ENCODE measurements at places on chromosomes 7 and 10.

GRCh38 chr10:132484922-132485321, 52.7 kb upstream of the INPP5A start:
- no peak for DNase-seq

- DNase-seq = no peak
These were observed 193.1 kb downstream of the SUGCT start for GRCh38 chr7:40327873-40328272.

DNA sequence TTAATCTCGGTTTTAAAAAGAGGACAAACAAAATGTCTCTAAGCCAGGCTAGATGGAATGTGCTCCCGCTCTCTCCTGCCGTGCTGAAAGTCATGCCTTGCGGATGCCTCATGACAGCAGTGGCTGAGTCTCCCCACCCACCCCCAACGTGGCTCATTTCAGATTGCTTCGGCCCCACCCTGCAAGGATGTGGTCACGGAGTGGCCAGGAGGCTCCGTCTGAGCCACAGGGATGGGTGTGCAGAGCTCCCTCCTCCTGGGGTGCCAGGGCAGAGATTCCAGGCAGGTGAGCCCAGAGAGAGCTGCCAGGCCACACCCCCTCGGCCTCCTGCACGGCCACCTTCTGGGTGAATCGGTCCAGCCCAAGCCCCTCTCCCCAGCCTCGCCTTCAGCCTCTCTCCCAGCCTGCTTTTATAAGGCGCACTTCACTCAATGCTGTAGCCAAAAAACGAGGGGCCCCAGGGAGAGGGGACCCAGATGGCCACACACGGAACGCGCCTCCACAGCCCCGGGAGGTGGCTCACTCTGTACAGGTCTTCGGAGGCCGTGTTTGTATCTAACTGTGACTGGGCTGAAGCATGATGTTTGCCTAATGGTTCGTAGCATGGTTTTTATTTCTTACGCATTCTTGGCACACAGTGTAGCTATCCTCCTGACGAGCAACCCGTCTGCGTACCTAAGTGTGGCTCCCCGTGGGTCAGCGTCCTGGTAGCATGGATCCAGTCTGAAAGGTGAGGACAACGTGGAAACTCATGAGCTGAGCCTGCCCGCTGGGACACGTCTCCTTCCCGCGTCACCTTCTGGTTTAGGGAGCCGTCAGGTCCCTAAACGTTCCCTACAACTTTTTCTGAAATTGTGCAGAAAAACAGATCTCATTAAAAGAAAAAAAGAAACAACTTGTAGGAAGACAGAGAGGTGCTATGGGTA, 413.8 kb upstream of the FOXK1 start:
- no peak for DNase-seq

- DNase-seq = no peak
These were observed 7.0 kb downstream of the KNDC1 start for GRCh38 chr10:133166828-133167692.

DNA sequence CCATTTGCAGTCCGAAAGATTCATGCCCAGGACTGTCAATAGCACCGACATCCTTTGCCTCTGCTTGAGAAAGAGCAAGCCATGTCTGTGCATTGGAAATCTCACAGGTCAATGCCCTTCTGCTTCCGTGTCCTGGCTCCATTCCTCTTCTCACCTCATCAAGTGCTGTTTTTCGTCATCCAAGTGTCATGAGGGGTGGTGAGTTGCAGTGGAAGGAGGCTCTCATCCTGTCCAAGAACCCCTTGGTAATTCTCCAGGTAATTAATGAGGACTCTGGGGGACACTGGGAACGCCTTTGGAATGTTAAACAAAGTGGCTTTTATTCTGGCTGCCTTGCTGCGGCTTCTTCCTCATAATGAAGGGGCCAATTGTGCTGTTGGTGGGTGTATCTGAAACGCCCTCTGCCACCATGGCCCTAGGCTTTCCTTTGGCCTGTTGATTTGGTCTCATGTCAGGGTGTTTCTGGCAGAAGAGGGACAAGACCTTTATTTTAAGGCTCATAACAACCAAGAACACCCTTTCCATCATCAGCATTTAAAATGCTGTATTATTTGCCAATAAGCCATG, 57.7 kb downstream of the PPP1R3C start:
- DNase-seq = no peak

GRCh38 chr7:41918597-41918996, 215.7 kb upstream of the INHBA start:
- no peak for DNase-seq

DNA sequence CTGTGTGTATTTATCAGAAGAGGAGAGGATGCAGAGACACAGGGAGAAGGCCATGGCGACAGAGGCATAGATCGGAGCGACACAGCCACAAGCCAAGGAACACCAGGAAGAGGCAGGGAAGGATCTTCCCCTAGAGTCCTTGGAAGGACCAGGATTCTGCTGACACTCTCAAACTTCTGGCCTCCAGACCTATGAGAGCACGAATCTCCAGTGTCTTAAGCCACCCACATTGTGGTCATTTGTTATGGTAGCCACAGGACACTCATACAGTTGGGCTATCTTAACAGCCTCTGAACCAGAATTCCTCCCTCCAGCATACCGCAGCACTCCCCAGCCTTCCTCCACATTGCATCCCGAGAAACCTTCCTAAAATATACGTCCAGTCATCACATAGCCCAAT, 367.0 kb upstream of the MGMT start:
- DNase-seq = no peak

GRCh38 chr7:117323305-117323850, 520 bp upstream of the WNT2 start:
- DNase-seq = no peak

DNA sequence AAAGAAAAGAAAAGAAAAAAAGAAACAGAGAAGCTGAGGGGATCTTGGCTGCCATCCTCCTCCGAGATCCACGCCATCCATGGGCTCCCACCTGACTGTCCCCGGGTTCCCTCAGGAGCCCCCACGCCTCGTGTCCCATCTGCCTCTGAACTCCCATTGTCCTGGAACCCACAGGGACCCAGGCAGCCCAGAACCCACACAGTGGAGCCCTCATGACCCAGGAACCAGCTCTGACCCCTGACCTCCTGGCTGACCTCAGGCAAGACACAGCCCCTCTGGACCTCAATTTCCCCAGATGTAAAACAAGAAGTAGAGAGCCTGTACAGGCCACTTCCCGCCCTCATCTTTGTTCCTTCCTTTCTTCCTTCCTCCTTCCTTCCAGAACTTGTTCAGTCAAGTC, 40.4 kb downstream of the RASGEF1A start:
- DNase-seq = peak; percentile 22

- no peak for DNase-seq
These were observed 25.9 kb upstream of the YAE1 start for GRCh38 chr7:39540320-39540719.

DNA sequence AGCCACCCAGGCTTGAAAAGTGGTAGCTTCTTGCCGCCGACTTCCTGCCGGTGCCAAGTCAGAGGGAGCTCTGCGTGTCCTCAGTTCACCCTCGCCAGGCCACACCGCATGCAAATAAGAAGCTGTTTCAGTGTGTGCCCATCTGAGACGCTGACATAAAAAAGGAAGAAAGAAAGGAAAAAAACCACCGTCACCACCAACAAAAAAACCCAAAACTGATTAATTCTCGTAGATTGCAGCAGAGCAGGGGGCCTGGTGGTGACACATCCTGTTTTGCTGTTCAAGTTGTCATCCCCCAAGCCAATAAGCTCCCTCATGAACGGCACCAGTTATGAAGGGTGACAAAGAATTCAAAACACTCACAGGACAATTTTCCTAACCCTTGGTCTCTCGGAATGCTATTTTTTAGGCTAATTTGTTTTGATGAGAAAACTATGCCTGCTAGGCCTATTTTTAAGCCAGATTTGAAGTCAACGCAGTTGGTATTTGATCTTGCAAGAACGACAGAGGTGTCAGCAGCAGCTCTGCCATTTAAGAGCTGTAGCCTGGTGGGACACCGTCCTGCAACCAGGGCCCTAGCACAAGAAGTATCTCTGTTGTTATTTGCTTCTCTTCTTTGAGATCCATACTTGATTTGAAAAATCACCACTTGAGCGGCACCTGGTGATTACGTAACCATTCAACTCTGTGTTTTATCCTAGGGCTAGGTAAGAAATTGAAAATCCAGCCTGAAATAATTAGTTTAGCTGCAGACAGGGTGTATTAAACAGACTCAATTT, 145.6 kb downstream of the PFKFB3 start:
- peak; percentile 75 for DNase-seq

- DNase-seq = no peak
These were observed 92.3 kb downstream of the RNF216 start for GRCh38 chr7:5689118-5689517.

DNA sequence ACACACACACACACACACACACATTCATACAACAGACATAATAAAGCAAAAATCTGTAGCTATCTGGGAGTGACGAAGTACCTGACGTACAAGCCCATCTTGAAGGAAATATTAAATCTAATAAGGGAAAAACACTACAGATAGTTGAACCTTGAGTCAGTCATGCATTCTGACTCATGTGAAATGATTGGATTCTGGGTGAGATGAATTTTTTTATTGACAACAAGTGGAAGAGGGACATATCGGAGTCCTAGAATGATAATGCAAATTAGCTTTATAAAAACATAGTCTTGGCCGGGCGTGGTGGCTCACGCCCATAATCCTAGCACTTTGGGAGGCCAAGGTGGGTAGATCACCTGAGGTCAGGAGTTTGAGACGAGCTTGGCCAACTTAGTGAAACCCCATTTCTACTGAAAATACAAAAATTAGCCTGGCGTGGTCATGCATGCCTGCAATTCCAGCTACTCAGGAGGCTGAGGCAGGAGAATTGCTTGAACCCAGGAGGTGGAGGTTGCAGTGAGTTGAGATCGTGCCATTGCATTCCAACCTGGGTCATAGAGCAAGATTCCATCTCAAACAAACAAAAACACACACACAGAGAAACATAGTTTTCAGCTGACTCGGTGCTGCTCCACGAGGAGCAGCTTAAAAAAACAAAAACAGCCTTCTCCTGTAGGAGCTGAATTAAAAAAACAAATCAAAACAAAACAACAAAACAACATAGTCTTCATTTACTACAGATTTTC, 154.4 kb upstream of the MKLN1 start:
- no peak for DNase-seq

- DNase-seq = no peak
These were observed 33.3 kb upstream of the MNX1 start for GRCh38 chr7:157043745-157044144.

GRCh38 chr7:23377134-23377533, 78.0 kb downstream of the MALSU1 start:
- DNase-seq = no peak

DNA sequence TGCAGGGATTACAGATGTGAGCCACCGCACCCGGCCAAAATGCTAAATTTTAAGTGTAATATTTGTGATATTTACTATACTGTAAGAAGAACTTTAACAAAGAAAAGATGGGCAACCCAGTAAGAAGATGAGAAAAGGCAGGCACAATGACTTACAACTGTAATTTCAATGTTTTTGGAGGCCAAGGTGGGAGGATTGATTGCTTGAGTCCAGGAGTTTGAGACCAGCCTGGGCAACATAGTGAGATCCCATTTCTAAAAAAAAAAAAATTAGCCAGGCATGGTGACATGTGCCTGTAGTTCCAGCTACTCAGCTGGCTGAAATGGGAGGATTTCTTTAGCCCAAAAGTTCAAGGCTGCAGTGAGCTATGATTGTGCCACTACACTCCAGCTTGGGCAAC, 11.7 kb upstream of the GATAD1 start:
- no peak for DNase-seq

GRCh38 chr7:67947646-67948045, 951.0 kb downstream of the TYW1 start:
- no peak for DNase-seq

DNA sequence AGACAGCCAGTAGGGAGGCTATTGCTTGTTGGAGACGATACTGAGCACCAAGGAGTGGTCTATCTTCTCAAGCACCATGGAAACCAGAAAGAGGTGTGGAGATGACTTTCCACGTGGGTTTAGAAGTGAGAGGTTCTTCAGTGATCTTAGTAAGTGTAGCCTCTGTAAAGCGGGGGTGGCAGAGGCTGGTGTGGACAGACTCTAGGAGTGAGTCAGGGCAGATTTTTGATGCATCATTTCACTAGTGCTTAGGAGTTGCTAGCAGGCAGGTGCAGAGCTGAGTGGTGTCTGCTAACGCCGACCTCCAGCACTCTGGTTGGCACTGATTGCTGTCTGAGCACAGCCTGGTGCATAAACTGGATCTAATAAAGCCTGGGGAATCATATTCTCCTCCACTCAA, 78.4 kb upstream of the ADO start:
- no peak for DNase-seq

GRCh38 chr7:21773326-21773725, 172.4 kb downstream of the CDCA7L start:
- no peak for DNase-seq

- DNase-seq = no peak
These were observed 35.2 kb upstream of the WDFY4 start for GRCh38 chr10:48649349-48649944.

DNA sequence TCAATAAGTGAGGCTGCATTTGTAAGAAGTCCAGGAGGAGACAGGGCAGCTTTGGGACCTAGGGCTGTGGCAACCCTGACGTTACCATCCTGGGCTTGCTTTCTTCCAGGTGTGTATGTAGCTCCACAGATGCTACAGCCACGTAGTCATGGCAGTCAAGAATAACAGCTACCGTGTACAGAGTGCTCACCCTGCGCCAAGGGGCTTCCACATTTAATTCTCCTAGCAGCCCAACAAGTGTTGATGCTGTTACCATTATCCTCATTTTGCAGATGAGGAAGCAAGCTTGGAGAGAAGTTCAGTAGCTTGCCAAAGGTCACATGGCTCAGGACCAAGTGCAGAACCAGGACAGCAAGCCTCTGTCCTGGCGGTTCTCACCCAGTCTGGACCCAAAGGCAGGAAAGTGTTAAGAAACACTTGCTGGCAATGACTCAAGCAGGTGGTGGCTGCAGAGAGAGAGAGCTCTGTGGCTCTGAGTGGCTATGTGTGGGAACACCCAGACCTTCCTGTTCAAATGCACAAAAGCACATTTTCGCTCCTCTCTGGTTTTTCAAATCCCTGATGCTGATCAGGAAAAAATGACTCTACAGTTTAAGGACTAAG, 89.8 kb downstream of the CREM start:
- no peak for DNase-seq

GRCh38 chr10:25493122-25493893, 318.5 kb downstream of the GPR158 start:
- DNase-seq = no peak

DNA sequence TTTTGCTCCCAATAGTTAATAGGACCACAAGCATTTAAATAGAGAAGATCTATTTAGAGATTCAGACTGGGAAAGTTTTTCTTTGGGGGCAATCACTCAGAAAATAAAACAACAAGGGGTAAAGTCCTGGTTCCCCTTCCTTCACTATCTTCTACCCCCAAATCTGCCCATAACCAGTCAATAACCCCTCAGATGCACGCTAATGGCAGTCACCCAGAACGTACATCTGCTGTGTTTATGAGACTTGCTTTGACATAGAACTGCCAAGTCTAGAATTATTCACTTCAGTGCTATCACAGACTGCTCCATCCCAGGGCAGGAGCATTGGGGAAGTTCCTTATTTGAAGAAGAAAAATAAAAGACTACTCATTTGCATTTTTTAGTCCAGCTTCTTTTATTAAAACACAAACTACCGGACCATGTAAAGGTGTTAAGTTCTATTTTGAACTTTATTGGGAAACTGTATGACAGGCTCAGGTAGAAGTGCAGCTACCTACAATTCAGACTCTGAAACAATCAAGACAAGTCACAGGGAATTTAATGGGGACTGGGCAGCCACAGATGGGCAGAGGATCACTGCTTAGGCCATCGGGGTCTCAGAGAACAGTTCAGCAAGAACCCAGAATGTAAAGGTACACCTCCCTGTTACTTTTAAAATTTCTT, 38.4 kb downstream of the ANK3 start:
- no peak for DNase-seq

GRCh38 chr7:46448478-46448877, 527.4 kb upstream of the IGFBP3 start:
- DNase-seq = no peak

GRCh38 chr10:18368682-18369081, 228.5 kb downstream of the CACNB2 start:
- no peak for DNase-seq

Data from activated CD4-positive, CD25-positive, alpha-beta regulatory T cell treated with anti-CD3 and anti-CD28 coated beads, Interleukin-2, amount 50 U/mL, for 72 hours (primary cell).